ENCODE measurements at places on chromosomes 13 and 19. TPM values are rescaled to one million over a fixed set of nuclear protein-coding genes. Genes with fewer than 3 reads are reported as not detected.

DNA sequence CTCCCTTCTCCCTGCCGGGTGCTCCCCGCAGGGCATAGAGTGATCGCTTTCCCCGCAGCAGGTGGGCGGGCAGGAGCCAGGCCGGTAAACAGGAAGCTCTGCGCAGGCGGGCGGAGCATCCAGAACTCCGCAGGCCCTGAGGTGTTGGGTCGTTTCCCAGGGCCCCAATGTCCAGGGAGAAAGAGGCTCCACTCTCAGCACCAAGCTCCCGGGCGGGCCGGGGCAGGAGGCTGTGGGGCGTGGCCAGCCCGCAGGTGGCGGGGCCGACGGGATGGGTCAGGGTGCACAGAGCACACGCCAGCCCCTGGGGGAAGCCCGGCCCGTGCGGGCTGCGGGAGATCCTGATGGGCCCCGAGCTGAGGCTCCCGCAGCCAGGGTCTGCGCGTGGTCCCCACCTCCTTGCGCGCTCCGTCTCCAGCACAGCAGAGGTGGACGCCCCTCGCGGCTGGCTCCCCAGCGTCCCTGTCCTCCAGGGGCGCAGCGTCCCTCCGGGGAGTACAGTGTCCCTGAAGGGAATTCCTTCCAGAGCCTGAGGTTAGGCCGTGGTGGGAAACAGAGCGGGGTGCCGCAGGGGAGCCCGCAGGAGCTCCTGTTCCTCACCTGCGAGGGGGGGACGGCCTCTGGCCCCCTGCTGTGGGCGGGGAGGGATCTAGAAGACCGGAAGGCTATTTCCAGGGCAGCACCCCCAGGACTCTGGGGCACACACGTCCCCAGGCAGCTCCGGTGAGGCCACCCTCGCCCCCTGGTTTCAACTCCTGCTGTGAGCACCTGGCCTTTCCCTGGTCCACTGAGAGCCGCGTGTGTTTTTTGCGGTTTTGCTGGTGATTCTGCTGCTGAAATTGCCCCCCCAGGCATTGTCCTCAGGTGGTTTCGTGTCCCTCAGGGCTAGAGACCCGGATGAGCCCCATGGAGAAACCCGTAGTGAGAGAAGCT lies 12.2 kb downstream of the PIP5K1C start:
- peak; percentile 46 for DNase-seq

ZNF66 gene
- 7.3 TPM for total RNA-seq

CERS1 gene
- total RNA-seq, result not detected

FUT1 gene
- total RNA-seq, result not detected

GRCh38 chr19:50723069-50723468 lies at the start of gene CLEC11A:
Gene CLEC11A (plus strand): TSS chr19:50723364. CDS start chr19:50723526, 162 bp downstream.
- DNase-seq, result no peak

All from CD8-positive, alpha-beta T cell (primary cell).